ENCODE measurements at places on chromosomes 6 and 20.

DNA sequence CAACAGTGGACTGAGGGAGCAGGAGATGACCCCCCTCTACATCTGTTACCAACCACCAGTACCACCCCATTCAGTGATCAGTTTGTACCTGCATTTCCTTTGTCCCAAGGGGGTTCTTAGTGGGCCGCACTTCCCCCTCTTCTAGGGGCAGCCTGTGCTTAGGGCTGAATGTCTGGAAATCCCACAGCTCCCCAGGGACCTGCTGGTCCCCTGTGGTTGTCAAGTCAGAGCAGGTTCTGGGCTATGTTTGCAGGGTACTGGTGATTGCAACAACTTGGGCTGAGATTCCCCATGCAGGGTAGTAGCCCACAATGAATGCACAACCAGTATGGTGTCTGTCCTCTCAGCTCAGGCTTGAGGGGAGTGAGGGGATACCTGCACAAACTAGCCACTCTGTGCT lies 39.7 kb upstream of the COL10A1 start:
- peaks cover 42% of the 10 kb centered on the region for H3K36me3 ChIP-seq
- H3K4me3 ChIP-seq: no peak overlapping the region
- H3K4me1 ChIP-seq: no peaks in the 10 kb centered on the region
- H3K27ac ChIP-seq: no peak overlapping the region
- no peaks in the 10 kb centered on the region for H3K27me3 ChIP-seq
- DNase-seq: no peak

DNA sequence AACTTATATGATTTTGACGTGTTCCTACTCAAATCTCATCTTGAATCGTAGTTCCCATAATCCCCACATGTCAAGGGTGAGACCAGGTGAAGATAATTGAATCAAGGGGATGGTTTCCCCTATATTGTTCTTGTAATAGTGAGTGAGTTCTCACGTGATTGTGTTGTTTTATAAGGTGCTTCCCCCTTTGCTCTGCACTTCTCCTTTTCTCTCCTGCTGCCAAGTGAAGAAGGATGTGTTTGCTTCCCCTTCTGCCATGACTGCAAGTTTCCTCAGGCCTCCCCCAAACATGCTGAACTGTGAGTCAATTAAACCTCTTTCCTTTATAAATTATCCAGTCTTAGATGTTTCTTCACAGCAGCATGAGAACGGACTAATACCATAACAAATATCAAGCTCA lies 83.2 kb downstream of the MANEA start:
- no peaks in the 10 kb centered on the region for H3K4me1 ChIP-seq
- H3K27ac ChIP-seq: no peak overlapping the region
- H3K36me3 ChIP-seq: no peaks in the 10 kb centered on the region
- no peak for DNase-seq
- no peaks in the 10 kb centered on the region for H3K27me3 ChIP-seq
- H3K4me3 ChIP-seq: no peak overlapping the region

DNA sequence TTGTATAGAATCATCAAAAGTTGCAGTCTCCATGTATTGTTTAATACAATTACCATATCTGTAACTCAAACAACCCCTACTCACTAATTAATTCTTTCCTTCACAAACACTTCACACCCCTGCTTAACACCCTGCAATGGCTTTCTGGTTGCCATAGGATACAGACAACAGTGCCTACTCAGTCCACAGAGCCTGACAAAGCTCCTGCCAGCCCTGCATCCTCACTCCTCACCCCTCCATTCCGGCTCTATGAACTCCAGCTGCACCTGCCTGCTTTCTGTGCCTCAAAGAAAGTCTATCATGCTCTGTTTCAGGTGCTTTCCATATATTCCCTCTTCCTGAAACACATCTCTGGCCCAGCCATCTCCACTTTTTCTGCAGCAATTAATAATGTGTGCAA lies 253.4 kb downstream of the HACE1 start:
- H3K27ac ChIP-seq: no peak overlapping the region
- H3K36me3 ChIP-seq: no peaks in the 10 kb centered on the region
- peaks cover 27% of the 10 kb centered on the region for H3K4me1 ChIP-seq
- no peak for DNase-seq
- no peaks in the 10 kb centered on the region for H3K27me3 ChIP-seq

- no peak overlapping the region for H3K27ac ChIP-seq
- no peak overlapping the region for H3K4me3 ChIP-seq
- peaks cover 5% of the 10 kb centered on the region for H3K4me1 ChIP-seq
- H3K27me3 ChIP-seq: no peaks in the 10 kb centered on the region
These were observed 229.6 kb upstream of the ZNF217 start for GRCh38 chr20:53823121-53823764.

DNA sequence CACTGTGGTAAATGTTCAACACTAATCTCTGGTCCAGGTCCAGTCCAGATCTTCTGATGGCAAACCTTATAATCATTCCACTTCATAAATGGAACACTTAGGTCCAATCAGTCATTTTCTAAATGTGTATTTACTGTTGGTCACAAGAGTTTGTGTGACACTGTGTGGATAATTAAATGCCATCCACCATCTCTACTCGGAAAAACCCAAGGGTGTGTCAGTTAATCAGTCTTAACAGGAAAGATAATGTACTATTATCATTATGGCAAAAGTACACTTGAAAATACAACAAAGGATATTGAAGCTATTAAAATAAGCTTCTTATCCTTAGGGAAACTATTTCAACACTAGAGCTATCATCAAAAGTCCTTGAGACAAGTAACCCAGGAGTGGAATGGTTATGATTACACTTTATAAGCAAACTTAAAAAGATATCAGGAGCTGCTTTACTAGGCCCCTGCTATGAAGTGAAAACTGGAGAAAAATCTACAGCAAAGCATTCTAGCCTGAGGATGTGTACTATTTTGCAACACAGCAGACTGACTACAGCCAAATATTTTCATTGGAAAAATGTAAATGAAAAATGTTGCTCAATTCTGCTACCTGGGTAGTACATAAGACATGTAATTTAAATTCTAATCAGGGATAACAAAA lies 227.9 kb downstream of the LAMA2 start:
- H3K27me3 ChIP-seq: no peaks in the 10 kb centered on the region
- DNase-seq: no peak
- no peak overlapping the region for H3K4me3 ChIP-seq
- H3K4me1 ChIP-seq: peaks cover 5% of the 10 kb centered on the region
- H3K27ac ChIP-seq: no peak overlapping the region
